ENCODE measurements at places on chromosomes 7 and 10.

- DNase-seq: no peak
These were observed 37.7 kb upstream of the EZH2 start for GRCh38 chr7:148921806-148922205.

GRCh38 chr7:100676501-100677306, 3.2 kb downstream of the GNB2 start:
- no peak for DNase-seq

DNA sequence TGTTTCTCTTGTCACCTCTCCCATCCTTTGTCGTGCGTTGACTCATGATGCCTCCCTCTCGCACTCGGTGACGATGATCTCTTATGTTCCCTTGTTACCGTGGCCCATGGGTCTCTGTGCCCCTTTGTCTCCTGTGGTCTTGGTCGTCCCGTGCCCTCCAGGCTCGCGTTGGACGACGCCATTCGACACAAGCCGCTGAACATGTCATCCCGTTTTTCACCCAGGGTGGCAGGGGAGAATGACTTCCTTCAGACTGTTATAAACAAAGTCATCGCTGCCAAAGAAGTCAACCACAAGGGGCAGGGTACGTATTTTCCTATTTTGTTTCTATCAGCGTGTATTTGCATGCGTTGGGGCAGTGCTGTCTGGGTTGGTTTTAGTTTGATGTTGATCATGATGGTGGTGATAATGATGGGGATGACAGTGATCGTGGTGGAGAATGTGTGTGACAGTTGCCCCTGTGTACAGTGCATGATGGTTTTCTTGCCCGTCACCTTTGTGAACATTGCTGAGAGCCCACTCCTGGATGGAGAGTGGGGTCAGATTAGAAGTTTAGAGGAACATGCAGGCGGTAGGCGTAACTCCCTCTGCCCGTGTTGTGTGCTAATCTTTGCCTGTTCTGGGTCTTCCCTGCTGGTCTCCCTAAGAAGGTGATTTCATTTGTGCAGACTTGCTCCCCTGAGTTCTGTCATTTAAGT, 107.0 kb downstream of the DOCK1 start:
- no peak for DNase-seq

GRCh38 chr7:77269360-77270093, 69.9 kb upstream of the FGL2 start:
- DNase-seq: no peak

- DNase-seq: no peak
These were observed 380.9 kb upstream of the SEMA3C start for GRCh38 chr7:81299711-81300110.

DNA sequence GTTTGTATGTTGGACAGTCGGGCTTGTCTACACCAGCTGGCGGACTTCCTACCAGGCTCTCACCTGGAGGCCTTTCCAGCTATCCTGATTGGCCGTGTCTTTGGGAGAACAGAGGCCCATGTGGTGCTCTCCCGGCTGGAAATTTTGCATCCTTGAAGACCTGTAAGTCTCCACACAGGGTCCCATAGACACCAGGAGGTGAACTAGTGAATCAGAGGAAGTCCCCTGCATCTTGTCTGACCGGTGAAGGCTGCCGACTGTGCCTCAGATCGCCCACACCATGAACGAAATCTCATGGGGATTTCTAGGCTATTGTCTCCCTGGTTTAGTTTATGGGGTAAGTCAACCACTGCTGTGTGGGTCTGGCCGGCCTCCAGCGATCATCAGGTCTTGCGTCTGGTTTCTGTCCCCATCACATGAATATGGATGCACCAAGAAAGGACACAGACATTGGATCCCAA, 108.4 kb upstream of the LYZL2 start:
- DNase-seq: no peak

- DNase-seq: no peak
These were observed 192.1 kb upstream of the KLF14 start for GRCh38 chr7:130926001-130926691.

DNA sequence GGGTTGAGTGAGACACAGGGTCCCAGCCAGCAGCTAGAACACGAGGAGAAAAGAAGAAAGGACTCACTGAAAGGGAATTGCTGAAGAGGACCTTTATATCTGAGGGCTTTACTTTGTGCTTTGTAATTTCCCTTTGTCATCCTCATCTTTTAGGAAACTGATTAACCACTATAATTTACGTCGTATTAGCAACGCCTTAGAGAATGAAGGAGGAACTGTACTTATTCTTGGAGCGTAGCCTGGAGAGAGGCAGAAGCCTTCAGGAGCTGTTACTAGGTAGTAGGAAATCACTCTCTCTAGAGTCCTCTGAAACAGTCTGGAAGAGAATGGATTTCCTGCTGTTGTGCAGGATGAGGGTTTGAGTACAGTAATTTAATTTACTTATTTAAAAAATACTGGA, 101.0 kb upstream of the STEAP1B start:
- no peak for DNase-seq

DNA sequence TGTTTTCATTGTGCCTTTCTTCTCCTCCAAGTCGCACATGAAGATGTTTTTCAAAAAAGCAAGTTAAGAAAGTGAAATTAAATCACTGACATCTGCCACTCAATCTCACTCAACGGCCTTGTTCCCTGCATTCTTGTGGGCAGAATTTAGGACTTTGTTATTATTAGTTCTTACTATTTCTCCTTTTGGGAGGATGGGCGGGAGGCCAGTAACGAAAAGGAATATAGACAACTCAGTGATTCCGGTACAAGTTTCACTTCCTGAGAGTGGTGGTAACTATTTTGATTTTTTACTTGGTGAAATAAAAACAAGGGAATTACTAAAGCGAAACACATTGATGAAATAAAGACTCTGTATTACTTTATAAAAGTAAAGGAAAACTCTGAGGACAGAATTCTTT, 231.9 kb upstream of the HABP2 start:
- no peak for DNase-seq

DNA sequence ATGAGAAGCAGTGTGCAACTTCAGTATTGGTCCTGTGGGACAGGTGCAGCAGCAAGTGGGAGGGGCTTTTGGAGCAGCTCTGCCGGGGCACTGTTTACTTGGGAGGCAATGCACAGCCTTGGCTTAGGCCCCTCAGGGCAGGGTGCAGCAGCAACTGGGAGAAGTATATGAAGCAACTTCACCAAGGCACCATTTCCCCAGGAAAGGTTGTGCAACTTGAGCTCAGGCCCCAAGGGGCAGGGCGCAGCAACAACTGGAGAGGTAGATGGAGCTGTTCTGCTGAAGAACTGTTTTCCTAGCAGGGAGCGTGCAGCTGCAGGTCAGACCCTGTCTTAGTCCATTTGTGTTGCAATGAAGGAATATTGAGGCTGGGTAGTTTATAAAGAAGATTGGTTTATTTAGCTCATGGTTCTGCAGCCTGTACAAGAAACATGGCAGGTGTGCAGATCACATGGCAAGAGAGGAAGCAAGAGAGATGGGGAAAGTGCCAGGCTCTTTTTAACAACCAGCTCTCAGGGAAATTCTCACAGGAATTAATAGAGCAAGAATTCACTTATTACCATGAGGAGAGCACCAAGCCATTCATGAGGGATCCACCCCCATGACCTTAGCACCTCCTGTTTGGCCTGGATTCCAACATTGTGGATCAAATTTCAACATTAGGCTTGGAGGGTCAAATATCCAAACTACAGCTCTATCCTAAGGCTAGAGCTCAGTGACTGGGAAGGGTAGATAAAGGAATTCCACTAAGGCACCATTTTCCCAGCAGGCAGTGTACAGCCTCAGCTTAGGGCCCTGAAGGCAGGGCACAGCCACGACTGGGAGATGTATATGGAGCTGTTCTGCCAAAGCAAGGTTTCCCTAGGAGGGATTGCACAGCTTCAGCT, 10.9 kb downstream of the GPR141 start:
- no peak for DNase-seq

- no peak for DNase-seq
These were observed 18.7 kb downstream of the STN1 start for GRCh38 chr10:103899312-103899711.

GRCh38 chr10:100318207-100318606, 11.8 kb downstream of the PKD2L1 start:
- DNase-seq: no peak

DNA sequence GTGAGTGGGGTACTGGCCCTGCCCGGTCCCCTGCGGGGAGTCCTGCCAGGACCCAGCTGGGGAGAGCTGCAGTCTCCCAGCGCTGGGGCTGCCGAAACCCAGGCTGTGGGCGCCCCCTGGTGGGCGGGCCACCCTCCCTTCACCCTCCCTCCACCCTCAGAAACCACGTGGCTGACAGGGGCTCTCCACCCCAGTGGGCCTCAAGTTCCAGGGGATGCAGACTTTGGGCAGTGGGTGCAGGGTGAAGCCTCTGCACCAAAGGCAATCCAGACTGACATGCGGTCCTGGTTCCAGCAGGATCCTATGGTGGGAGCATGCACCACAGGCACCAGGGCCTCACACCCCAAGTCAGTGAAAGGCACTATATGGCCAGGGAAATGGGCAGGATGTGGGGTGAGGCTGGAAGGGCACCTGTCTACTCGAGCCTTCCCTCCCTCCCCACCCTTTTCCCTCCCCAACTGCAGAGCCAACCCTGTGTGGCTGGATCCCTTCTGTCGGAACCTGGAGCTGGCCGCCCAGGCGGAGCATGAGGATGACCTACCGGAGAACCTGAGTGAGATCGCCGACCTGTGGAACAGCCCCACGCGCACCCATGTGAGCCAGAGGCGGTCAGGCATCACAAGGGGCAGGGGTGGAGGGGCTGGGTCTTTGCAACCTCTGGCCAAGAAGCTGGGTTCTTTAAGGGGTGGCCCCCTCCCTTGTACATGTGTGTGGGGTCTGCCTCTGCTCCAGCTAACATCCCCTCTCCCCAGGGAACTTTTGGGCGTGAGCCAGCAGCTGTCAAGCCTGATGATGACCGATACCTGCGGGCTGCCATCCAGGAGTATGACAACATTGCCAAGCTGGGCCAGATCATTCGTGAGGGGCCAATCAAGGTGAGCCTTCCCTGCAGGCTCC, 38.8 kb downstream of the PSAP start:
- peak; percentile 42 for DNase-seq

Measured in NCI-H460 (cell line).